Endothelial cell of umbilical vein (primary cell): ENCODE measurements at places on chromosomes 16 and 17.

GRCh38 chr17:68182011-68182306 lies 65.9 kb upstream of the AMZ2 start:
- H3K27ac ChIP-seq = no peak overlapping the region
- H3K27me3 ChIP-seq = no peaks in the 10 kb centered on the region
- no peak overlapping the region for H3K4me3 ChIP-seq
- DNase-seq = no peak
- H3K4me1 ChIP-seq = no peaks in the 10 kb centered on the region

- H3K27me3 ChIP-seq = no peaks in the 10 kb centered on the region
- DNase-seq = no peak
- H3K36me3 ChIP-seq = no peaks in the 10 kb centered on the region
- H3K4me1 ChIP-seq = no peaks in the 10 kb centered on the region
- H3K4me3 ChIP-seq = no peak overlapping the region
- no peak overlapping the region for H3K27ac ChIP-seq
Observed at GRCh38 chr16:90002759-90003158, 16.5 kb downstream of the DBNDD1 start.

GRCh38 chr17:40301315-40301714 lies 7.7 kb upstream of the RARA start:
- H3K27ac ChIP-seq = no peak overlapping the region
- DNase-seq = no peak
- H3K36me3 ChIP-seq = no peaks in the 10 kb centered on the region
- peaks cover 8% of the 10 kb centered on the region for H3K4me1 ChIP-seq
- H3K4me3 ChIP-seq = no peak overlapping the region
- no peaks in the 10 kb centered on the region for H3K27me3 ChIP-seq

DNA sequence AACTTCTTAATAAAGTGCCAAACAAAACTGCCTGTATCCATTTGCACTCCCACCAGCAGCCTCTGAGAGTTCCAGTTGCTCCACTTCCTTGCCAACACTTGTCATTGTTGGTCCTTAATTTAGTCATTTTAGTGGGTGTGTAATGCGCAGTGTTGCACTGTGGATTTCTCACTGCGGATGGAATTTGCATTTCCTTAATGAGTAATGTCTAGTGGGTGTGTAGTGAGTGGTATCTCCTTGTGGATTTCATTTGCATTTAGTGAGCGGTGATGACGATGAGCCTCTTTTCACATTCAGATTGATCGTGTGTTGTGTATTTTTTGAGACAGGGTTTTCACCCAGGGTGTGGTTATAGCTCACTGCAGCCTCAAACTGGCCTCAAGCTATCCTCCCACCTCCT lies 4.1 kb upstream of the MSLN start:
- no peak overlapping the region for H3K4me3 ChIP-seq
- H3K36me3 ChIP-seq = no peaks in the 10 kb centered on the region

- H3K36me3 ChIP-seq = no peaks in the 10 kb centered on the region
- no peaks in the 10 kb centered on the region for H3K4me1 ChIP-seq
- no peak overlapping the region for H3K4me3 ChIP-seq
- H3K27me3 ChIP-seq = no peaks in the 10 kb centered on the region
- no peak overlapping the region for H3K27ac ChIP-seq
Observed at GRCh38 chr16:51343411-51343810, 192.3 kb upstream of the SALL1 start.

DNA sequence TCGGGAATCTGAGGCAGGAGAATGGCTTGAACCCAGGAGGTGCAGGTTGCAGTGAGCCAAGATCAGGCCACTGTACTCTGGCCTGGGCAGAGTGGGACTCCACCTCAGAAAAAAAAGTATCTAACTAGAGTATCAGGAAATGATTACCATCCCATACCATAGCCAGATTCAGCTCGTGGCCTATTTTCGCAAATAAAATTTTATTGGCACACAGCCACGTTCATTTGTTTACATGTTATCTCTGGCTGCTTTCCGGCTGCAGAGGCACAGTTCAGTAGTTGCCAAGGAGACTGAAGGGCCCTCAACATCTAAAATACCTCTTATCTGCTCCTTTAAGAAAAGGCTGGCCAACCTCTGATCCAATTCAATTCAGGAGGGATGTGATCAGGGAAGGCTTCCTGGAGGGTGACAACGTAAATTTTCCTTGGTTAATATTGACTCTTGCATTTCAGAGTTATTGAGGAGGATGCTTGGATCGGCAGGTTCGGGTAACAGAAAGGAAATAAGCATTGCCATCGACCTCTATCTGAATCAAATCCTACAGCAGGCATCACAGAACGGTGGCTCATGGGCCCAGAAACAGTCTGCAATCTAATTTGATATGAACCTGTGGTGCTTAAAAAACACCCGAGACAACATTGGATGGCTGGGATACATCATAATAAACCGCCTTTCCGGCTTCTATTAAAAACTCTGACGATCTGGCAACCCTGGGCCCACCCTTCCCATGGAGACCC lies 73.8 kb downstream of the XYLT1 start:
- H3K27me3 ChIP-seq = no peaks in the 10 kb centered on the region
- DNase-seq = peak; percentile 68
- H3K36me3 ChIP-seq = no peaks in the 10 kb centered on the region
- H3K4me3 ChIP-seq = no peak overlapping the region

DNA sequence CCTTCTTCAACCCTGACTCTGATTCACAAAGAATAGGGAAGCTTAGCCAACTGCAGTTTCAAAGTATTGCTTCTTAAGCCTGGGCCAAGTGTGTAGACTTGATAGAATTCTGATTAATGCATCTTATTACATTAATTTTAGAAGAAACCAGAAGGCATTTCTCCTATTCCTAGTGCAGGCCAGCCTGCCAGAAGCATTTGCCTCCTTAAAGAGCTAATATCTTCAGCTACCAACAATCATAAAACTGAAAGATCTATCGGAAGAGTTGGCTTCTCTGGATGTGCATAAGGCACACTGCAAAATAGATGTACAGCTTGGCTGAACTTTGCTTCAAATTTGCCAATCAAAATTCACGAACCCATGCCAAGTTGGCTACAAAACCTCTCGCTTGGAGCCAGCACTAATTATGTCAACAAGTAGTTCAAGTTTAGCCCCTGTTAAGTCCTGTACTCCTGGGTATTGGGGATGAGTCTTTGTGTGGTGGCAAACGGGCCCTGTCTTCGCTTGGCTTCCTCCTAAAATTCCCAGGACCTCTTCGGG lies 717.8 kb downstream of the WWOX start:
- H3K27ac ChIP-seq = no peak overlapping the region
- no peak overlapping the region for H3K4me3 ChIP-seq
- no peaks in the 10 kb centered on the region for H3K4me1 ChIP-seq
- H3K27me3 ChIP-seq = no peaks in the 10 kb centered on the region
- no peaks in the 10 kb centered on the region for H3K36me3 ChIP-seq
- DNase-seq = no peak

DNA sequence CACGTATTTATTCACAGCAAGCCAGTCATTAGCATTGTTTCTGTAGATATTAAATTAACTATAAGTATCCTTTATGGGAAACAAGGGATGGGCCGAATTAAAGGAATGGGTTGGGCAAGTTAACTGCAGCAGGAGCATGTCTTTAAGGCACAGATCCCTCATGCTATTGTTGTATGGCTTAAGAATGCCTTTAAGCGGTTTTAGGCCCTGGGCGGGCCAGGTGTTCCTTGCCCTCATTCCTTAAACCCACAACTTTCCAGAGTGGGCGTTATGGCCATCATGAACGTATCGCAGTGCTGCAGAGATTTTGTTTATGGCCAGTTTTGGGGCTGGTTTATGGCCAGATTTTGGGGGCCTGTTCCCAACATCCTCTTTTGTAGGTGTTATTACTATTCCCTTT lies 9.1 kb downstream of the PHKB start:
- no peaks in the 10 kb centered on the region for H3K36me3 ChIP-seq
- DNase-seq = no peak
- H3K4me3 ChIP-seq = no peak overlapping the region

GRCh38 chr17:61253362-61253761 lies 146.3 kb upstream of the TBX2 start:
- H3K27me3 ChIP-seq = peaks cover 6% of the 10 kb centered on the region
- no peak for DNase-seq
- no peak overlapping the region for H3K4me3 ChIP-seq
- H3K4me1 ChIP-seq = peaks cover 13% of the 10 kb centered on the region

- no peaks in the 10 kb centered on the region for H3K27me3 ChIP-seq
- no peak for DNase-seq
- no peak overlapping the region for H3K27ac ChIP-seq
- H3K4me1 ChIP-seq = peaks cover 9% of the 10 kb centered on the region
Observed at GRCh38 chr16:89696670-89697128, 4.8 kb downstream of the SPATA2L start.

GRCh38 chr17:6811510-6811909 lies 20.0 kb downstream of the TEKT1 start:
- H3K36me3 ChIP-seq = no peaks in the 10 kb centered on the region
- no peak overlapping the region for H3K27ac ChIP-seq
- H3K4me3 ChIP-seq = no peak overlapping the region
- H3K4me1 ChIP-seq = no peaks in the 10 kb centered on the region
- H3K27me3 ChIP-seq = peaks cover 5% of the 10 kb centered on the region

- DNase-seq = no peak
- no peak overlapping the region for H3K4me3 ChIP-seq
- peaks cover 8% of the 10 kb centered on the region for H3K36me3 ChIP-seq
- H3K27me3 ChIP-seq = no peaks in the 10 kb centered on the region
Observed at GRCh38 chr17:60451965-60452364, 29.7 kb downstream of the CHCT1 start.

- H3K4me1 ChIP-seq = peaks cover 28% of the 10 kb centered on the region
- no peak overlapping the region for H3K4me3 ChIP-seq
- no peak for DNase-seq
- H3K36me3 ChIP-seq = peaks cover 2% of the 10 kb centered on the region
- H3K27me3 ChIP-seq = no peaks in the 10 kb centered on the region
Observed at GRCh38 chr17:601926-602303, 112.7 kb downstream of the VPS53 start.

GRCh38 chr16:88812513-88813268 lies 963 bp upstream of the APRT start:
- peaks cover 12% of the 10 kb centered on the region for H3K36me3 ChIP-seq
- DNase-seq = no peak
- H3K4me3 ChIP-seq = peak overlapping the region; percentile 54
- peaks cover 17% of the 10 kb centered on the region for H3K4me1 ChIP-seq
- peak overlapping the region; percentile 49 for H3K27ac ChIP-seq
- no peaks in the 10 kb centered on the region for H3K27me3 ChIP-seq

DNA sequence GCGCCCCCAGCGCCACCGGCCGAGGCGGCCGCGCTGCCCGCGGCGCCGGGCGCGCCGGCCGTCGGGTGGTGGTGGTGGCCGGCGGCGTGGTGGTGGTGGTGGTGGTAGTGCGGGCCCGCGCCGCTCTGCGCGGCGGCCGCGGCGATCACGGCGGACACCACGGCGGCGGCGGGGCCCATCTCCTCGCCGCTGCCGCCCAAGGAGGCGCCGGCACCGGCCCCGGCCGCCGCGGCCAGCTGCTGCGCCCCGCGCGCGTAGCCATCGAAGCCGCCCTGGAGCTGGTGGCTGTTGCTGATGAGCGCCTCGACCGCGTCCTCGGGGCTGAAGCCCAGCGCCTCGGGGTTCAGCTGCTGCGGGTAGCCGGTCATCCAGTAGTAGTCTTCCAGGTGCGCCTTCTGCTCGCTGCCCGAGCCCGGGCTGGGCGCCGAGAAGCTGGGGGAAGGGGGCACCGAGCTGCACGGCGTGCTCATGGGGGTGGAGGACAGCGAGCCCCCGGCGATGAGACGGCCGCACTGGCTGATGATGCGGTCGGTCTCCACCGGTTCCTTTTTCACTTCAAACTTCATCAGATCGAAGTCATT lies 1.2 kb downstream of the MAF start:
- peaks cover 33% of the 10 kb centered on the region for H3K27me3 ChIP-seq
- H3K27ac ChIP-seq = no peak overlapping the region
- no peaks in the 10 kb centered on the region for H3K4me1 ChIP-seq
- DNase-seq = peak; percentile 6

- H3K4me3 ChIP-seq = no peak overlapping the region
- no peak overlapping the region for H3K27ac ChIP-seq
- H3K36me3 ChIP-seq = no peaks in the 10 kb centered on the region
- no peaks in the 10 kb centered on the region for H3K4me1 ChIP-seq
- DNase-seq = no peak
- H3K27me3 ChIP-seq = no peaks in the 10 kb centered on the region
Observed at GRCh38 chr17:64250233-64250835, 12.7 kb downstream of the TEX2 start.

DNA sequence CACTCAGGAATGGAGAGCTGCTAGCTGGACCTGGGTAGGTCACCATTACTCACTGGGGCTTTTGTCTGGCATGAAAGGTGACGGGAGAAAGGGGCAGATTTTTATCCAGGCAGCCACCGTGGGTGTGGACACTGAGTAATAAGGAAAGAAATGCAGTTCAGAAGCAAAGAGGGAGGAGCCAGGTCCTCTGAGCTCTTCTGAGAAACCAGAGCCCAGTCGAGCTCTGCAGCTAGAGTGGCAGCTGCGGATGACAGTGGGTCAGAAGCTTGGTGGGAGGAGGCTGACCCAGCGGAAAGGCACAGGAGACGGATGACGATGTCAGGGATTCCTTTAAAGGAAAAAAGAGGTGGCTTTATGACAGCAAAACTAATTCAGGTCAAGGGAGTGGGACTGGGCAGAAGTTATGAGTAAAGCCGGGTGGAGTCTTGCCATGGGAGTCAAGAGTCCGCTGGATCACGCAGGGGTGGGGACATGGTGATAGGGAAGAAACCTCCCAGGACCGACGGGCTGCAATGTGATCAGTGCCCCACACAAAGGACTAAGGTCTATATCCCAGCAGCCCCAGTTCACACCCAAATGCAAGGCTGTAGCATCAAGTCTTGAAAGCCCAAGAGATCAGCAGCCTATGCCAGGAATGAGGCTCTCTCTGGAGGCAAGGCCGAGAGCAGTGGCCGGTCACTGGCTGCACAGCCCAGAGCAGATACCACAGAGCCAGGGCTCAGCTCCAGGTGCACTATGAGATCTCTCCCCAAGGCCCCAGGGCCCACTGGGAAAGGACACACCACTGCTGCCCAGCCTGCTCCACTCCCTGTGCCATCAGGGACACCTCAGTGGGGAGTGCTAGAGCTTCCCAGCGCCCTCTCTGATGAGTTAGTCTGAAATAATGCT lies 6.3 kb upstream of the MNT start:
- H3K4me1 ChIP-seq = peaks cover 33% of the 10 kb centered on the region
- no peaks in the 10 kb centered on the region for H3K27me3 ChIP-seq
- H3K4me3 ChIP-seq = no peak overlapping the region
- no peaks in the 10 kb centered on the region for H3K36me3 ChIP-seq
- peak; percentile 84 for DNase-seq

- peaks cover 35% of the 10 kb centered on the region for H3K4me1 ChIP-seq
- H3K27me3 ChIP-seq = no peaks in the 10 kb centered on the region
- H3K4me3 ChIP-seq = peak overlapping the region; percentile 65
- peaks cover 7% of the 10 kb centered on the region for H3K36me3 ChIP-seq
- H3K27ac ChIP-seq = no peak overlapping the region
Observed at GRCh38 chr16:2152695-2153506, 2.7 kb upstream of the TRAF7 start.
